ENCODE measurements at places on chromosomes 5 and 9.

DNA sequence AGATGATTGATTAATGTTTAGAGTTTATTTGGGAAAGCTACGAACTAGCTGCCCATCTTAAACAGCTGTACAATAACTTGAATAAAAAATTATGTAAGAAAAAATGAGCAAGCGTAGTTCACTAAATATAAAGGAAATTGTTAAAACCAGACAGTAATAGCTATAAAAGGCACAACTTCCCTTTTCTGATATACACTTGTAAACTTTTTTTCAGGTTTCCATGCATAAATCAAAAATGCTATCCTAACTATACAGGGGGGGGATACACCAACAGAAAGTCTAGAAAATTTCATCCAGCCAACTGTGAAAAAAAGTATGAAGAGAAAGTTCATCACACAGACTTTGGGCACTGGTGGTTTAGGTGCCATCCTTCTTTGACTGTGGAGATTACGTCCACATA is 122.3 kb downstream of the NR3C1 start:
- DNase-seq, result no peak

DNA sequence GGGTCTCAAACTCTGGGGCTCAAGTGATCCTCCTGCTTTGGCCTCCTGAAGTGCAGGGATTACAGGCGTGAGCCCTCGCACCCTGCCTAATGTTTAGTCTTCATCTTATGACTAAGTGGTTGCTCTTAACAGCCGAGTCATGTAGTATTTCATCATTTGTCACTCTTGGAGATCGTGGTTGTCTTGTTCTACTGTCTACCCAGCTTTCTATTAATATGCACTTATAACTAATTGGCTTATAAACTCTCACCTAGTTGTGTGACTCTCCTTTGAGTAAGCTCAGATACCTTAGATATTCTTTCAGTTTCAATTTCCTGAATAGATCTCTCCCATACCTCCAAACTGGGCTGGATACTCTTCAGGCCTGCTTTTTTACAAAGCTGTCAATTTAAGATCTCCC is 19.9 kb downstream of the SLC44A1 start:
- DNase-seq, result peak; percentile 11

GRCh38 chr5:39742916-39743315 is 318.1 kb upstream of the DAB2 start:
- no peak for DNase-seq

DNA sequence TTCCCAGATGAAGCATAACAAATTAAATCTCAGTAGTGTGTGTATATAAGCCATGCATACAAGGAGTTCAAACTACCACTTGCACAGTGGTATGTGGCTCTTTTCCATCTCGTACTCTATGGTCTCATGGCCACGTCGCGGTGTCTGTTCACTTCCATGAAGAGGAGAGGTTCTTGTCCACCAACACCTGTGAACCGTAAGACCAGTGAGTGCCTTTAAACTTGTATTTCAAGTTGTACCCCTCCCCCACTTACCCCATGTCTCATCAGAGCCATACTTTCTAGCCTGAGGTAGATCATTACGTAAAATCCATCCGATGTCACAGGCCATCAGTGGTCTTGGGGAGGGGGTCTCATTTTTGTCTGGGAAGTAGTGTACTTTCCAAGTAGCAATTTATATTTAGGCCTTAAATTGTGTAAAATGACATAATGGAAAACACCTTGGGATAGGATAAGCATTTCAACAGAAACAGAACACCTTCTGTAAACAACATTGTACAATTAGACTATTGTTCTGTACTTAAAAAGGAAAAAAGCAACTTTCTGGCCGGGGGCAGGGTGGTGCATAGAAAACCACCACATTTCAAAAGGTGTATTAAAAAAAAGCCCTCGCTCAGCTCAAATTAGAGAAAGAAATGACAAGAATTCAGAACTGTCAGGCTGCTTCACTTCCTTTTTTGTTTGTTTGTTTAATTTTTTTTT is 163.0 kb downstream of the SMARCA2 start:
- no peak for DNase-seq

- DNase-seq, result no peak
Measured at GRCh38 chr5:142437563-142437962, 112.7 kb upstream of the SPRY4 start.

- DNase-seq, result no peak
Measured at GRCh38 chr9:95177617-95178016, 139.9 kb downstream of the FANCC start.

- DNase-seq, result no peak
Measured at GRCh38 chr5:55960779-55961178, 34.0 kb downstream of the IL6ST start.

DNA sequence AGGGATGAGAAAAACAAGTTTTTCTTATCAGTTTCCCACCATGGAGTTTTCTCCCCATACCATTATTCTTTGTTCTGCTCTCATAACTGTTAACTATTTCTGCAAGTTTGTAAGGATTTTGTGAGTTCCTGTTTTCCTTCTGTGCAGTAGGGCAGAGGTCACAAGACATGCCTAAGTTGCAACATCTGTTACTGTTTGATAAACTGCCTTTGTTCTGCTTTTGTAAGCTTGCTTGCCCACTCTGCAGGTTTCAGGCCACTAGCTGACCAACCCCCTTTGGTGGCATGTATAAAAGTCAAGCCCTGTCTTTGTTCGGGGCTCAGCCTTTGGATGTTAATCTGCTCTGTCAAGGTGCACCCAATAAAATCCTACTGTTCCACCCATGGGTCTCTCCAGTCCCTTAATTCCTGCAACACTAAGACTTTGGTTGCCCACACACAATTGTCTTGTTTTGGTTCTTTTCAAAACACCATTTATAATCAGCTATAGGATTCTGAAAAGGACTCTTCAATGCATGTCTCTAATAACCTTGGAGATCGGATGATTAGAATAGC is 545.4 kb downstream of the CDH9 start:
- DNase-seq, result no peak

- no peak for DNase-seq
Measured at GRCh38 chr5:110478895-110479294, 247.6 kb downstream of the TMEM232 start.

DNA sequence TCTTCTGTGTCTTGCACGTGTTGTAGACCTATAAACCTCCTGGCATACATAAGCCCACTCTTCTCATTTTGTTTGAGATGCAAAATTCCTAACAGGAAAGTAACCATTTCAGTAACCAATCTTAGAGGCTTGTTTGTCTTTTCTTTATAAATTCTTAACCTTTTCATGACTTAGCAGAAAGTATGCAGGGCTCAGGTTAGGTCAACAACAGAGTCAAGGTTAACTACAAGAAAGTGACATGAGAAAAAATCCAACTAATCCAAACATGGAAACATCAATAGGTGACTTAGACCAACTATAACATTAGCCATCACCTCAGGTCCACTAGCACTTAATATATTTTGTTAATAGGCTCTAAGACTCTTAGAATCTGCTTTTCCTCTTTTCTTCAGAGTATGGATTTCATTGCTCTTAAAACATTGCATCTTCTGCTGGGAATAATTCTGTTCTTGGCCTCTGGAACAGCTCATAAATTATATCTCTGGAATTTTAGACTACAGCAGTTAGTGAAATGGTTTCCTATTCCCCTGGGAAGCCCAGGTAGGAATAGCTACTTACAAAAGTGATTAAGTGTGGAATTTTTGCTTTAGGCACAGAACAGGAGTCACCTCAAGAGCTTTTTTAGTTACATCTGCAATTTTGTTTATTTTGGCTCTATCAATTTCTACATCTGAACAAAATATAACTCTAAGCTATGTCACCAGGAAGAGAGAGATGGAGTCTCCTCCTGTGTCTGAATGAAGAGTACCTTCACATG is 155.3 kb upstream of the ANKRD55 start:
- DNase-seq, result no peak

- DNase-seq, result no peak
Measured at GRCh38 chr5:25439025-25439424, 794.2 kb upstream of the CDH10 start.

DNA sequence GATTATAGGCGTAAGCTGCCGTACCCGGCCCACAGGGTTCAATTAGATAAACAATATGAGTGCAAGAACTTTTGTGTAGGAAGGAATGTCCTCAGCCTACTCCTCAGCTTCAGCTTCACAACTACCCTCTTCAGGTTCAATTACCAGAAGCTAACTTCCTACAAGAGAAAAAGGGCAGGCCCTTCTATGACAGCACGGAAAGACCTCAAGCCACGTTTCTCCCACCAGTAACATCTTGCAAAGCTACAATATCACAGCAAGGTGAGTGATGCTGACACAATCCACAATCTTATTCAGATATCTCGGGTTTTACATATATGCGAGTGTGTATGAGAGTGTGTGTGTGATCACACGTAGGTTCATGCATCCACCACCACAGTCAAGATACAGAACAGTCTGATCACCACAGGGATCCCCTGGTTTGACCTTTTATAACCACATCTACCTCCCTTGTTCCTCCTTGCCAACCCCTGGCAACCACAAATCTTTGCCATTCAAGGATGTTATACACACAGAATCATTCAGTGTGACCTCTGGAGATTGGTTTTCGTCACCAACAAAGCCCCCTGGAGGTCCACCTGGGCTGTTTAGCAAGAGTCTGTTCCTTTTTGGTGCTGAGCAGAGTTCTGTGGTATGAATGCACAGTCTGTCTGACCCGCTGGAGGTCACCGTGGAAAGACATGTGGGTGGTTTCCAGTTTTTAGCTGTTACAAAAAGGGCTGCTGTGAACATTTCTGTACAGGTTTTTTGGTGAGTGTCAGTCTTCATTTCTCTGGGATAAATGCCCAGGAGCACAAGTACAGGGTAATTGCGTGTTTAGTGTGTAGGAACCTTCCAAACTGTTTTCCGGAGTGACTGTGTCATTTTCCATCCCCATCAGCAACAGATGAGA is 38.2 kb downstream of the IPPK start:
- peak; percentile 12 for DNase-seq

DNA sequence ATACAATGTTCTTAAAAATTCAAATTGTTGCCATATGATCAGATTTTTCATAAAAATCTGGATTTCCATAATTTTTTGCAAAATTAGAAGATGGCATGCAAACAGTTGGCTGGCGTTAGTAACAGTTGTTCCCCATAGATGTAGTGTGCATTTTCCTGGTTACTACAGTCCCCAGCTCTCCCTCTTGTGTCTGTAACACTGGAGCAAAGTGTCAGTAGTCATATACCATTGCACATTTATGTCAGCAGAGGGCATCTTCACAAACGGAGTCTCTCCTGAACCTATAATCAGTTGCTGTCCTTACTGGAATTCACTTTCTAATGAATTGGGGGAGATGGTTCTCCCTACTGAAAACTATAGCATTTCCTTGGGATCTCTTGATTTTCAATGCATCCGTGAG is 44.7 kb upstream of the DMAC1 start:
- DNase-seq, result no peak

DNA sequence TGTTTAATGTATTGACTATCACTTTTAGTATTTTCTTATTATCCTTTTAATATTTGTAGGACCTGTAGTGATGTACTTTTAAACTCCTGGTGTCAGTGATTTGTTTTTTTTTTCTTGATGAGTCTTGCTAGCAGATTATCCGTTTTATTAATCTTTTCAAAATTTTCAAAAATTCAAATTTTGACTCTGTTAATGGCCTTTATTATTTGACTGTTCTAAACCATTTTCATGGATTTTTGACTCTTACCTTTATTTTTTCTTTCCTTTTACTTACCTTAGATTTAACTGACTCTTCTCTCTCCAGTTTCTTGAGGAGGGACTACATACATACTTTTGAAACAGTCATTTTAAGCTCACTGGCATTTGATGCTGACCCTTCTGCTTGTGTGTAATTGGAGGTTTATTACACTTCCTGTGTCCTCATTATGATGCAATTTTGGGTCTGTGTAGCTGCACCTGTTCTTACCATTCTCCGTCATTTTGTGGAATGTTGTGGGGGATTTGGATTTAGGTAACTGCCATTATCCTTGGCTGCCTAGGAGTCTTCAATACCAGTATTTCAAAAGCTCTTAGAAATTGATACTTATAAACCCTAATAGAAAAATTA is 32.0 kb upstream of the EXOC3 start:
- DNase-seq, result no peak

Data from activated CD4-positive, alpha-beta T cell treated with anti-CD3 and anti-CD28 coated beads for 48 hours (primary cell).